ENCODE measurements at places on chromosomes 3 and 15.
A peak's percentile ranks its signal among the peaks of the same experiment; 100 is the strongest.

DNA sequence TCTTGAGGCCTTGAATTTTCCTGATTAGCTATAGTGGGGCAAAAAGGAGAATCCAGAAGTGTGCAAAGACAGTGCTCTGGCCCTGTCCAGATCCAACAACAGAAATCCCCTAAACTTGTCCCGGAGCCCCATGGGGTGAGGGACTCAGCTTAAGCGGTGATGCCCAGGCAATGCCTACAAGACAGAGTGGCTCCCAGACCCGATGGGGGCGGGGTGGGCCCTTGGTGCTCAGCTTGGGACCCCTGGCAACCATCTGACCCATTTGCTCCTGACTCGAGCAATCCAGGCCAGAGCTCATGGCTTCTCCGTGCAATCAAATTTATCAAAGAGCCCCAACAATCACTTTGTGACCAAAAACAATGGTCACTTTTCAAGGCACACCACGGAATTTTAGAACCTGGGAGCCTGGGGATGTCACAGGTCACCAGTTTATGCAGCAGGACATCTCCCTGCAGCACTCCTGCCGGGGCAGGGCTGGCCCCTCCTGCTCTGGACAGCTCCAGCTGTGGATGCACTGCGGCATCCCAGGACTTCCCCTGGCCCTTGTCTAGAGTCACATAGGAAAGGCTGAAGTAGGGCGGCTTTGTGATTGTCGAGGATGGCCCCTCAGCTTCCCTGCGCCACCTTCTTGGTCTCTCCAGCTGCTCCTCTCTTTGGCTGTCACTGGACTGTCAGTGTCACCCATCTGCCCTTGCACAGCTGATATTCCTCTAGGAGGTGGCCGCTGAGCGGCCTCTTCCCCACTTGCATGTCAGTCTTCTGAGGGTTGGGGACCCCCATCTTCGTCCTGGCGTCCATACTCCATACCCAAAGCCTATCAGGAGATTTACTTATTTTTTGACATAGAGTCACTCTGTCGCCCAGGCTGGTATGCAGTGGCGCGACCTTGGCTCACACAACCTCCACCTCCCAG is 28.4 kb downstream of the RGMA start:
- DNase-seq: no peak

GRCh38 chr3:119508172-119508845 is 10.0 kb downstream of the TIMMDC1 start:
- DNase-seq: no peak

DNA sequence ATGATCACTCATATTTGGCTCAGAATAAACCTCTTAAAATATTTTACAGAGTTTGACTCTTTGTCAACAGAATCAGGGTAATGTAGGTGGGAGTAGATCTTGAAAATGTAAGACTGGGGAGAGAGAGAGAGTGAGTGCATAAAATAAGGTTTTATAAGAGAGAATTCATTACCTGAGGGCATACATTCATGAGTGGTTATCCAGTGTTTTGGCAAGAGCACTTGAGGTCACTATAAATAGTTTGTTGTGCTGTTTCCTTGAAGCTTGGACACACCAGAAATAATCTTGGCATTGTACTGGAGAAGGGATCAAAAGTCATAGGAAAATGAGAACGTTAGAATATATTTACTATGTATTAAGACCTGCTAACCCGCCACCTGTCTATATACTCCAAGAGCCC is 33.4 kb downstream of the SLC28A2 start:
- no peak for DNase-seq

- no peak for DNase-seq
Observed at GRCh38 chr15:65212097-65212496, 824 bp upstream of the CILP start.

- DNase-seq: peak; percentile 34
Observed at GRCh38 chr15:79943820-79944219, 27.2 kb downstream of the BCL2A1 start.

- DNase-seq: no peak
Observed at GRCh38 chr15:65857718-65858402, 11.4 kb upstream of the RAB11A start.

DNA sequence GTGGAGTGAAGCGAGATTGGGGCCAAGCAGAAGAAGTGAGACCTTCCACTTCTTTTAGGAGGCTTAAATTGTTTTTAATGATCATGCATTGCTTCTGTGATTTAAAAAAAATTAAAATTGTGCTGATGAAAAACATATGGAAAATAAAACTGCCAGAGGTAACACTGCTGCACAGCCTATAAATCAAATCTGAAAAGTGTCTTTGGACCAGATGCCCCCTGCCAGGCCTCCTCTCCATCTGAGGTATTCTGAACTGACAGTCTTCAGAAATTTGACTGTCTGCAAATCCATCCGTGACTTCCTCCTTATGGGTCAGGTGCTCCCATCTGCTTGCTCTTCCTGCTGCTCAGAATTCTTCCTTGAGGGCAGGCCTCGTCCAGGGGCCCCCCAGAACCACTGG is 108.5 kb upstream of the NR2E3 start:
- no peak for DNase-seq

GRCh38 chr3:186143250-186143649 is 34.4 kb upstream of the ETV5 start:
- DNase-seq: no peak

GRCh38 chr15:68550498-68551295 is 28.1 kb upstream of the CORO2B start:
- DNase-seq: peak; percentile 15

GRCh38 chr15:88113613-88114308 is 142.8 kb downstream of the NTRK3 start:
- no peak for DNase-seq

DNA sequence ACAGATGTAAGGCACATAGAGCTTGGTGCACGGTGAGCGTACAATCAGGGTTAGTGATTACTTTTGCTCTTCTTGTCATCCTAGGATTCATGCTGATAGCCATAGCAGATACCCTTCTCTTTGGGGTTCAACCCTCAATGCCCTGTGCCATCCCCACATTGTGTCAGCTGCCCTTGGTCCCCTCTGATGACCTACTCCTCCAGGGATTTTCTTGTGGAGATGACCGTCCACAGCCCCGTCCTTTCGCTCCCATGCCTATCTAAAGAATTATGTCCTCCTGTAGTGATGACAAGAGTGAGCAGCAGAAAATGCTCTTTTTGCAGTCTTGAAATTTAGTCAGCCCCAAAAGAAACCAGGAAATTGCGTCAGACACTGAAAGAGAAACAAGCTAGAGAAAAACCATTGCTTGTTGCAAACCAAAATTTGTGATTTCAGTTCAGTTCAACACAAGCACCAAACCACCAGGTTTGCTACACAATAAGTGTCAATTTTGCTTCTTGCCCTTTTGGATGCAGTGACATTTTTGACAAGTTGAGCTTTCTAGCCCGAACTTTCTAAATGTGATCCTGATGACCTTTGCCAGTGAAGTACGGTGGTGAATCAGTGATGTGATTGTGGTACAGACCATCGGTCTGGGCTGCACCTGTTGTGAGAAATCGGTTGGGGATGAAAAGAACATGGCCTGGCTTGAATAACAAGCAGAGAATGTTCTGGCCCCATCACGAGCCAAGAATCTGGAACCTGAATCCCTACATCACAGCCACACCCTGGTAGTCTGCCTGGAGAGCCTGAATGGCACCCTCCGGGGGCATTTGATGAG is 41.3 kb downstream of the CMTM7 start:
- DNase-seq: peak; percentile 18

DNA sequence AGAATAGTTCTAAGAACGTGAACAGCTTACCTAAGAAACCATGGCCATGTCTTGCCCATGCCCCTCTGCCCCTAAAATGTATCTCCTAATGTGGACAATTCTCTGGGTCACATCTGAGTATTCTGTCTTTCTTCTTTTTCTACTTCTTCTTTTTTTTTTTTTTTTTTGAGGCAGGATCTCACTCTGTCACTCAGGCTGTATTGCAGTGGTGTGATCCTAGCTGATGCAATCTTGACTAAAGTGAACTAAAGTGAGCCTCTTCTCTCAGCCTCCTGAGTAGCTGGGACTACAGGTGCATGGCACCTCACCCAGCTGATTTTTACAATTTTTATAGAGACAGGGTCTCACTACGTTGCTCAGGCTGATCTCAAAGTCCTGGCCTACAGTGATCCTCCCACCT is 204.8 kb upstream of the ZPLD1 start:
- no peak for DNase-seq

- DNase-seq: no peak
Observed at GRCh38 chr3:144394032-144394431, 422.4 kb downstream of the DIPK2A start.

DNA sequence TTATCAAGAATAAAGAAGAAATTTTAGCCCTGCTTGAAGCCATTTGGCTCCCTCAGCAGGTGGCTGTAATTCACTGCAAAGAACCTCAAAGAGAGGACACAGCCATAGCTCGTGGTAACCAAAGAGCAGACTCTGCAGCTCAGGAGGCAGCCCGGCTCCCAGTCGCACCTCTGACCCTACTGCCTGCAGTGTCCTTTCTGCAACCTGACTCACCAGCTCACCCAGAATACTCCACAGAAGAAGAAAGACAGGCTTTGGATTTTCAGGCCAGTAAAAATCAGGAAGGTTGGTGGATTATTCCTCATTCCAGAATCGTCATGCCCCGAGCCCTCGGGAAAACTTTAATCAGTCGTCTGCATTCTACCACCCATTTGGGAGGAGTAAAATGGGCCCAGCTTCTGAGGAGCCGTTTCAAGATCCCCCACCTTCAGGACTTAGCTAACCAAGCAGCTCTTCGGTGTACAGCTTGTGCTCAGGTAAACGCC is 38.6 kb downstream of the ZBTB11 start:
- no peak for DNase-seq

DNA sequence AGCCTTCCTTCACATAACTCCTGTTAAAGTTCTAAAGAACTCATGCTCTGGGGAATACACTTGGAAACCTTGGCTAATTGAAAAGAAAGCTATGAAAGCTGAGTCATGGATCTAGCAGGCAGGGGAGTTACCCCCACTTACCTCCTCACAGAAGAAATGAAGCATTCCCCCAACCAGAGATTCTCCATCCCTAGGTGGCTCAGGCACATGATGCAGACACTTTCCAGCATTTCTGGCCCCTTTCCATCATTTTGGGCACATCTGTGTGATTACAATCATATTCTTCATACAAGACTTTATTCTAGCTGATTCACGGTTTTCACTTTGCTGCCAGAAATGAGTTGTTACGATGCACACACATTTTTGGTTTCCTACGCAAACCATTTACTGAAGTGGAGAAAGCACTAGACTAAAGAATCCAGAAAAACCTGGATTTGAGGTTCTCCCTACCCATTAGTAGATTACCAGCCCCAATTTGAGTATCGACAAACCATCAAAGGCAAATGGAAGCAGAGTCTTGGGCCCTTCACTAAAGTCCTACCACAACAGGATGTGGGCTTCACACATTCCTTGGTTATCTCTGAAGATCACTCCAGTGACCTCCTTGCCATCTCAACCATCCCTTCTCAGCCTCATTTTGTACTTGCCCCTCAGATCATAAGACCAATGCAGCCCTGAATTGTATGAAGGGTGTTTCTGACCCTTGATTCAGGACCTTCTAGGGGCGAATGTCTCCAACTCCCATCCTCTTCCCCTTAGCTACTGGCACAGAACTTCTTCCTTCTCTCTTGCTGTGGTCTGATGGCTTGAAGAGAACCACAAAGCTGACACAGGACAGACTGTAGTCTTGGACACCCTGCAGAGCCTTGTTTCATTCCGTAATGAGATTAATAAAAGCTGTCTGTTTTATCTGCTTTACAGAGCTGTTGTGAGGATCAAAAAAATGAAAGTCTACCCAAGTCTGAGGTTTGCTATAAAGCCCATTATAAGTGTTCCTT is 42.5 kb upstream of the SNRK start:
- no peak for DNase-seq

DNA sequence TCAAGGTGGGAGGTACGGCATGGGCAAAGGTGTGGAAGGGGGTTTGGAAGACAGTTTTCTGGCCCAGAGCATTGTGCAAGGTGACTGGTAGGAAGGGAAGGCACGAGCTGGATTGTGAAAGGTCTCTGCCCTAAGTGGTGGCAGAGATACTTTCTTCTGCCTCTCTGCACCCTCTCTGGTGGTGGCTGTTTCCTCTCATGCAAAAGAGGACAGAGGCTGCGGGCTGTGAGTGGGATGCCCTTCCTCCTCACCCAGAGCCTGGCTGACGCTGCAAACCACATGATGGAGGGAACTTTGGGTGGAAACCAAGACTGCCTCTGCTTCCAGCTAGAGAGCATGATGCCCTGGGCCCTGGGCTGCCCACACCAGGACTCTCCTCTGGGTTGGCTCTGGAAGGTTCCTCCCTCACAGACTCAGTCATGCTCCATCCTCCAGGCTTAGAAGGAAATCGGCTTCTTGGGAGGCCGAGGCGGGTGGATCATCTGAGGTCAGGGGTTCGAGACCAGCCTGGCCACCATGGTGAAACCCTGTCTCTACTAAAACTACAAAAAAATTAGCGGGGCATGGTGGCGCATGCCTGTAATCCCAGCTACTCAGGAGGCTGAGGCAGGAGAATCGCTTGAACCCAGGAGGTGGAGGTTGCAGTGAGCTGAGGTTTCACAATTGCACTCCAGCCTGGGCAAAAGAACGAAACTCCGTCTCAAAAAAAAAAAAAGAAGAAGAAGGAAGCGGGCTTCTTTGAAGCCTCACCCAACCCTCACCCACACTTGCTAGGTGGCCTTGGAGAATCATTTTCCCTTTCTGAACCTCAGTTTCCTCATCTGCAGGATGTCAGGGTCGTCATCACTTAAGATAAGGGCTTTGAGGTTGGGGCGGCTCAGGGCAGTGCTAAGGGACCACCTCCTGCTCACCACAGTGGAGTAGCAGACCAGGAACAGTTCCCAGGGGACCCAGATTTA is 8.3 kb downstream of the PSTPIP1 start:
- no peak for DNase-seq

DNA sequence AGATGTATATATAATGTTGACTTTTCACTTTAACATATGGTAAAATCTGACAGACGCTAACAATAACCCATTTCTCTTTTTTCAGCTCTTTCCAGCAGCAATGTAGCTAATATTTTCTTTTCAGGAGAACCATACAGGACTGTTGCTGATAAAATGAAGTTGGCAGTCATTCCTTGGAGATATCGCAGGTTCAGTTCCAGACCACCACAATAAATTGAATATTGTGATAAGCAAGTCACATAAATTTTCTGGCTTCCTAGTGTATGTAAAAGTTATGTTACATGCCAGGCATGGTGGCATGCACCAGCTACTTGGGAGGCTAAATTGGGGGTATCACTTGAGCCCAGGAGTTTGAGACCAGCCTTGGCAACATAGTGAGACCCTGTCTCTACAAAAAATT is 31.9 kb upstream of the TM4SF1 start:
- no peak for DNase-seq

DNA sequence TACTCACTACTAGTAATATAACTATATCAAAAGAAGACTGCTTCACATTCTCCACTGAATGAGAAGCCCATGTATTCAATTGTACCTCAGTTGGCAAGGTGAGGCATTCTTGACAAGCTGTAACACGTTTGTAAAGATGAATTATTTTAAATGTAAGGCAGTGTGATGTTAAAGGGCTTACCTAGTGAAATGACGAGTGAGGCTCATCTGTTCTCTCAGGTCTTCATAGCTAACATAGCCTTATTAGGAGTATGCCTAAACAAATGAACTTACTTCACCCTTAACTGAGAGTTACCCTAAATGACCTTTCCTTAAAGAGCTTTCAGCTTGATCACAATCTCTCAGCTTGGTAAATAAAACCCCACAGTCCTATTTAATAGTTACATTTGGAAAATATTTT is 127.3 kb downstream of the FEZF2 start:
- DNase-seq: no peak

- DNase-seq: no peak
Observed at GRCh38 chr3:158018462-158018861, 87.8 kb downstream of the SHOX2 start.
